Osteoblast (primary cell): ENCODE measurements at places on chromosomes 7 and 10. TPM values are rescaled to one million over a fixed set of nuclear protein-coding genes. Genes with fewer than 3 reads are reported as not detected.

BMPER gene
- 9.7 and 11.2 TPM in 2 replicates for total RNA-seq

- H3K36me3 ChIP-seq: no peaks in the 10 kb centered on the region
- peak overlapping the region; percentile 59 for H3K27ac ChIP-seq
- DNase-seq: peak; percentile 65
- H3K4me1 ChIP-seq: peaks cover 12% of the 10 kb centered on the region
- H3K4me3 ChIP-seq: no peak overlapping the region
Observed at GRCh38 chr10:76576276-76576962, 1061.2 kb downstream of the KCNMA1 start.

NCF1 gene
- under 0.01 TPM in 1 of 2 replicates, not detected in the other for total RNA-seq

CPXM2 gene
- total RNA-seq: under 0.01 and 0.36 TPM in 2 replicates

DNA sequence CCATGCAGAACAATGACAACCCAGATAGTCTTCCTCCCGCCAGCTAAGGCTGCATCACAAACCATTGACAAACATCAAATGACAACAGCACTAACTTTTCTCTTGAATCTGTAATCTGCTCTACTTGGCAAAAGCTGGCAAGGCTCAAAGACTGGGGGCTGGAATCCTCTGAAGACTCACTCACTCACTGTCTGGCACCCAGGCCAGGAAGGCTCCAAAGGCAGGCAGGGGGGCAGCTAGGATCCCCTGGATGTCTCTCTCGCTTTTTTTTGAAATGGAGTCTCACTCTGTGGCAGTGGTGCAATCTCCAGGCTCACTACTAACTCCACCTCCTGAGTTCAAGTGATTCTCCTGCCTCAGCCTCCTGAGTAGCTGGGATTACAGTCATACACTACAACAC, 159.7 kb upstream of the GPR26 start:
- no peak for DNase-seq
- H3K4me3 ChIP-seq: no peak overlapping the region
- no peaks in the 10 kb centered on the region for H3K27me3 ChIP-seq
- H3K4me1 ChIP-seq: no peaks in the 10 kb centered on the region

GRCh38 chr7:124857672-124858235, 71.9 kb downstream of the POT1 start:
- no peak overlapping the region for H3K27ac ChIP-seq
- no peaks in the 10 kb centered on the region for H3K27me3 ChIP-seq
- no peaks in the 10 kb centered on the region for H3K4me1 ChIP-seq
- DNase-seq: no peak
- H3K4me3 ChIP-seq: no peak overlapping the region

SP8 gene
- total RNA-seq: not detected in 2 replicates

DNA sequence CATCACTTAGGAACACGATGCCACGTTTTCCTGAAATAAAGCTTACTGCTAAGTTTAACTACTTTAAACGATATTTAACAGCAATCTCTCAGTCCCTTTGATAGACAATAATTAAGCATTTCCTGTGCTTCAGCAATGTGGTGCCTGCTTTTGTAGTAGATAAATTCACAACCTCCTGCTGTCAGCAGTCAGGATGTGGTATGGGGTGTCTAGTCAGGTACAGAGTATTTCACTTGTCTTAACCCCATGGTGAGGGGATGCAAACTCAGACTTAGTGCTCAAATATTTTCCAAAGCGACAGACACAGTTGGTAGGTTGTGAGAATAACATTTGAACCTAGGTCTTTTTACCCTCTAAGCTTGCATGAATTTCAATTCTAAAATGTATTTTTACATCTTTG, 526.2 kb upstream of the PFKP start:
- no peak for DNase-seq
- no peaks in the 10 kb centered on the region for H3K27me3 ChIP-seq
- H3K36me3 ChIP-seq: no peaks in the 10 kb centered on the region
- H3K27ac ChIP-seq: no peak overlapping the region
- no peak overlapping the region for H3K4me3 ChIP-seq
- H3K4me1 ChIP-seq: no peaks in the 10 kb centered on the region
